NCI-H1105 treated with DMSO at 0.1 percent for 48 hours (cell line): ENCODE measurements at places on chromosomes 2 and 18.

- DNase-seq = peak; percentile 42
Measured at GRCh38 chr2:189751080-189751658, 11.4 kb downstream of the OSGEPL1 start.

DNA sequence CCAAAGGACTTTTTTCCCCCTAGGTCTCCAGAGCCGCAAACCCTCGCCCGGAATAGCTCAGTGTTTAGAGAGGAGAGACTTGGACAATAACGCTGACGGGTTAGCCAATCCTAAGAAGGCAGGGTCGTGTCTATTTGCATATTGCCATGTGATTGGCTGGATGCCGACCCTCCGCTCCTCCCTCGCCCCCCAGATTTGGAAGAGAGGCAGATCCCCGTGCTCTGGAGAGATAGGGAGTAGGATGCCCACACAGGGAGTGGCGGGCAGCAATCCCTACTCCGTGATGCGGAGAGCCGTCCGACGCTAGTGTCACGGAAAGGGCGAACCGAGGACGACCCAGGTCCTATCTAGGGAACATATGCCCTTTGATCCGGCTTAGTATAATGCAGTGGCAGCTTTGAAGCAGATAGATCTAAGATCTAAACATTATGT is 1.4 kb downstream of the WNT6 start:
- no peak for DNase-seq

GRCh38 chr2:154709215-154709614 is 10.7 kb downstream of the KCNJ3 start:
- no peak for DNase-seq

DNA sequence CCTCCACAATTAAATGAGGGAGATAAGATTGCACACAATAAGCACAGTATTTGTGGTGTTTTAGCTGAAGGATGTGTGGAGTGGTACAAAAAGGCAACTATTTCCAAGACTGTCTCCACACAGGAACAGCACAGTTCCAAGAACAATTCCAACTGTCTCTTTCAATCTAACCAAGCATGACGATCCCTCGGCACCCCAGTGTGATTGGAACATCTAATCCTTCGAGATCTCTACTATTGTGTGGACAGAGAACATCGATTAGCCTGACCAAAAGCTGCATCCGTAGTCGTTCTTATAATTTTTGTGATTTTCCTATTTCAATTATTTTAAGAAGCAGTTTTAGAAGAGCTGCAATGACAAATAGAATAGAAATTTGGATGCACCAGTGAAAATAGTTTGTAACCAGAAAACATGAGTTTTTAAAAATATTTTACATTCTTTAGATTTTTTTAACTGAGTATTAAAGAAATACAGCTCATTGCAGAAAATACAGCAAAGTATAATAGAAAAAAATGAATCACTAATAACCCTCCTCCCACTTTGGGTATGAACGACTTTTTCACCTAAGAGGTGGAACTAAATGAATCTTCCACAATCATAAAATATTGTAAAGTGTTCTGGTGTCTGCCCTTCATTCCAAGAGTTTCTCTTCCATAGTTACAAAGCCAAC is 76.4 kb upstream of the CABLES1 start:
- DNase-seq = no peak

GRCh38 chr18:36460854-36461253 is 163.3 kb downstream of the FHOD3 start:
- no peak for DNase-seq

GRCh38 chr2:97267411-97268074 is 154.6 kb downstream of the ANKRD36 start:
- DNase-seq = no peak

GRCh38 chr18:23178661-23179081 is 43.4 kb downstream of the CABLES1 start:
- DNase-seq = peak; percentile 55

- no peak for DNase-seq
Measured at GRCh38 chr2:118761771-118762170, 85.7 kb downstream of the EN1 start.

DNA sequence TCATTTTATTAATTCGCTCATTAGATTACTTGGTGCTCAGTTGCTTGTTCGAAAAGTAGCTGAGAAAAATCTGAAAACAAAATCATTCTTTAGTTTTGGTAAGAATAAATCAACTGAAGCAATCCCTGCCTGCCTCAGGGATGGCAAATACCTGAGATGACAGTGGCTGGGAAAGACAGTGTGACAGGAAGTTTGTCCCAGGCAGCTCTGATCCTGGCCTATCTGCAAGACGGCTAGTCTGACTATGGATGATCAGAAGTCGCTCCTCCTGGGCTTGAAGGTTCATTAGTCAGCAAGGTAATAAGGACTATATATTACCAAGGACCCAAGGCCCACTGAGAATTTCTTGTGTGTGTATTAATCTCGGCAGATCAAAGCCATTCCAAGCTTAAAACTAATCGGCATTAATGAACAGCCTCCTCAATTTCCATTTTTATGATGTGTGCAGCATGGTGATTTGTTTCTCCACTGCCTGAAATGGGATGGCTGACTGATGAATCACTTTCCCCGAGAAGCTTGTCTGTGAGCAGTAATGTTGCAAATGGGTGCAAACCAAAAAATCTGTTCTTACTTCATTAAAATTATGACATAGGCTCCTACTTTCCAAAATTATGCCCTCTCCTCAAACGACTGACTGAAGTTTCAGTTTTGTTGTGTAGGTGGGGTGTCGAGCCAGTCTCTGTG is 199.9 kb downstream of the ACTR3 start:
- no peak for DNase-seq

- DNase-seq = no peak
Measured at GRCh38 chr18:10518595-10519255, 7.1 kb upstream of the NAPG start.

GRCh38 chr2:240711701-240712100 is 20.0 kb downstream of the AQP12A start:
- DNase-seq = no peak

- DNase-seq = no peak
Measured at GRCh38 chr2:28411166-28411755, 18.6 kb downstream of the FOSL2 start.

DNA sequence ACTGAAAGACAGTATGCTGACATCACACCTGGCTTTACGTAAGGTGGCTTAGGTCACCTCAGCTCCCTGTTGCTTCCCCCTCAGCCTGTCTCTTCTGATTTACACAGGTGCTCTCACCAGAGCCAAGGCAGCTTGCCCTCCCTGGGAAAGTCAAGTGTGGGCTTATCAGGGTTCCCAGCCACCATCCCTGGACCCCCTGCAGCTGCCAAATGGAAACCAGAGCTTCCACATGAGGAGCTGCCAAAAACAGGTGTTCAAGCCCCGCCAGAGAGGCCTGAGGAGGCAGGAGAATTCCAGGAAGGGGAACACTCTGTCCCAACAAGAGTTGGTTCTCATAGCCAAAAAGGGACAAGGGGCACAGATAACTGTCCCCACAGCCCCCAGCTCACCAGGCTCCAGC is 266.7 kb downstream of the ATAD2B start:
- no peak for DNase-seq

- no peak for DNase-seq
Measured at GRCh38 chr2:68812251-68812650, 58.9 kb downstream of the BMP10 start.

DNA sequence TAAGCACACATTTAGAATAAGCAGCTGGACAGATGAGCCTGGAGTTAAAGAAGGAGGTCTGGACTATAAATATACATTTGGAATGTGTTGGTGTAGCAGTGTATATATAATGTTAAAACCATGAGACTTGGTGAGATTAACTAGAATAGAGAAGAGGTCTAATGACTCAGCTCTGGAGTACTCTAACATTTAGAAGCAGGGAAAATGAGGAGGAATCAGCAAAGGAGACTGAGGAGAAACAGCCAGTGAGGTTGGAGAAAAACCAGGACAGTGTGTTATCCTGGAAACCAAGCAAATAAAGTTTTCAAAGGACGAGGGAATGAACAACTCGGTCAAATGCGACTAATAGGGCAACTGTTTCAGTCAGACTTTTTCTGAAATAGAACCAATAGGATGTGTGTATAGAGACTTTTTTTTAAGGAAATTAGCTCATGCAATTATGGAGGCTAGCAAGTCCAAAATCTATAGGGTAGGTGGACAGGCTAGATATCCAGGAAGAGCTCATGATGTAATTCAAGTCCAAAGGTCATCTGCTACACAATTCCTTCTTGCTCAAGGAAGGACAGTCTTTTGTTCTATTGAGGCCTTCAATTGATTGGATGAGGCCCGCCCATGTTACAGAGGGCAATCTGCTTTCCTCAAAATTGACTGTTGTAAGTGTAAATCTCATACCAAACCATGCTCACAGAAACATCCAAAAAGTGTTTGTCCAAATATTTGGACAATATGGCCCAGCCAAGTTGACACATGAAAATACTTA is 10.8 kb upstream of the SESTD1 start:
- no peak for DNase-seq

DNA sequence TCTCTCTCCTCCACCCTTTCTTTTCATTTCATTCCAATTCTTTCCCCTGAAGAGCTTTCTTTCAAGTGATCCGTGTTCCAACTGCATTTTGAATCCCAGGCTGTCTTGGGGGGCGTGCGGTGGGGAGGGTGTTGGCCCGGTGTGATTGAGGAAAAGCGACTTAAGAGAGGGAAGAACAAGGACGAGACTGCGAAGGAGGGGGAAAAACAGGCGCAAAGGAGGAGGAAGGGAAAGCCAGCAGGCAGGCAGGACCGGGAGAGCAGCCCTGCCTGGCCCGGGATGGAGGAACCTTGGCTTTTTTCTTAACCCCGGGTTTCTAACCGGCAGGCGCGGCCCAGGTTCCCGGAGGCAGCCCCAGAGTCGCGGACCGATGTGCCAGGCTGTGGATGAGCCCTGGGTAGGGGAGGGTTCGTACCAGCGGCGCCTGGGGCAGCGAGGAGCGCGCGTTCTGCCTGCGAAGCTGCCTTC is 1.3 kb downstream of the ADCYAP1 start:
- no peak for DNase-seq

- DNase-seq = no peak
Measured at GRCh38 chr2:179677077-179677688, 184.2 kb downstream of the ZNF385B start.

DNA sequence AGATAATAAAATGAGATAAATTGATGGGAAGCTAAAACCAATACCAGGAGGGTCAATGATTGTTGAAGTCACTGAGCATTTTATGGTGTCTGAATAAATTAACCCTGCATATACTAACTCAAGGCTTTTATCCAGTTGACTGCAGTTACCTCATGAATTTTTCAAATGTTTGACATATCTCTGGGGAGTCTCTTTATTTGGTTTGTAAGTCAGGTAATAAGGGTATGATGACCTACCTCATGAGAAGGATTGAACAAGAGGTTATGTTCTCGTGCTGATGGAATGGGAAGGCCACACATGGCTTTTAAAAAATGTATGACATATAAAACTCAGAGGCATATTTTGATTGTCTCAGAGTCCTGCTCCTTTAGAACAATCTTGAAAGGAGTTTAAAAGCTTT is 237.6 kb downstream of the THSD7B start:
- no peak for DNase-seq

- DNase-seq = no peak
Measured at GRCh38 chr18:4400911-4401310, 54.2 kb downstream of the DLGAP1 start.

GRCh38 chr2:10387033-10387432 is 61.1 kb downstream of the ODC1 start:
- no peak for DNase-seq

GRCh38 chr2:71455741-71456569 is 2.6 kb downstream of the DYSF start:
- DNase-seq = no peak

DNA sequence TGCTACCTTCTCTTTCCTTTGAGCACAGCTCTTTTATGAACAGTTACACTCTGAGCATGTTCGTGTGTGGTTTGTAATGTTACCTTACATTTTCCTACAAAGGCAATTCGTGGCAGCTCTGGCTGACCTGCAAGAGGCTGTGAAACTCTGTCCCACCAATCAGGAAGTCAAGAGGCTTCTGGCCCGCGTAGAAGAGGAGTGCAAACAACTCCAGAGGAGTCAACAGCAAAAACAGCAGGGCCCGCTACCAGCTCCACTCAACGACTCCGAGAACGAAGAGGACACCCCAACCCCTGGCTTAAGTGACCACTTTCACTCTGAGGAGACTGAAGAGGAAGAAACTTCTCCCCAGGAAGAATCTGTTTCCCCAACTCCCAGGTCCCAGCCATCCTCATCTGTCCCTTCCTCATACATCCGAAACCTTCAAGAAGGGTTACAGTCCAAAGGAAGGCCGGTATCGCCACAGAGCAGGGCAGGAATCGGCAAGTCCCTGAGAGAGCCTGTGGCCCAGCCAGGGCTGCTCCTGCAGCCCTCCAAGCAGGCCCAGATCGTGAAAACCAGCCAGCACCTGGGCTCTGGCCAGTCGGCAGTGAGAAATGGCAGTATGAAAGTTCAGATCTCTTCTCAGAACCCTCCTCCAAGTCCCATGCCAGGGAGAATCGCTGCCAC is 56.9 kb downstream of the WDSUB1 start:
- no peak for DNase-seq

DNA sequence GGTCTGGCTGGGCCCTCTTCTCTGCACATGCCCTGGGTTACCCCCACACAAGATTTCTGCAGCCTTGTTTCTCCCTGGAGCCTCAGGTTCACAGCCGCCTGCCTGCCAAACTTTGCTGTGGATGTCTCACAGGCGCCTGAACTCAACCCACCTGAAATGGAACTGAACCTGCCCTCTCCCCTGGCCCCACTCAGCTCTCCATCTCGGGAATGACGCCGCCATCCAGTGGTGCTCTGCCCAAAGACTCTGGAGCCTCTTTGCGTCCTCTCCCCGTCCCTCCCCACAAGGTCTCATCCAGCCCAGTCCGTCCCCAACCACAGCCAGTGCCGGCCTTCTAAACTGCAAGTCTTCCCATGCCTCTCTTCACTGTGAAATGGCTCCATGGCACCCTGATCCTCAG is 29.1 kb downstream of the EMX1 start:
- DNase-seq = no peak

- DNase-seq = no peak
Measured at GRCh38 chr2:152507907-152508306, 172.9 kb downstream of the FMNL2 start.

- no peak for DNase-seq
Measured at GRCh38 chr2:205811387-205811786, 129.1 kb downstream of the NRP2 start.

- DNase-seq = no peak
Measured at GRCh38 chr2:214533541-214533940, 122.7 kb downstream of the VWC2L start.

GRCh38 chr2:23926290-23926749 is 603 bp downstream of the ATAD2B start:
- peak; percentile 46 for DNase-seq

DNA sequence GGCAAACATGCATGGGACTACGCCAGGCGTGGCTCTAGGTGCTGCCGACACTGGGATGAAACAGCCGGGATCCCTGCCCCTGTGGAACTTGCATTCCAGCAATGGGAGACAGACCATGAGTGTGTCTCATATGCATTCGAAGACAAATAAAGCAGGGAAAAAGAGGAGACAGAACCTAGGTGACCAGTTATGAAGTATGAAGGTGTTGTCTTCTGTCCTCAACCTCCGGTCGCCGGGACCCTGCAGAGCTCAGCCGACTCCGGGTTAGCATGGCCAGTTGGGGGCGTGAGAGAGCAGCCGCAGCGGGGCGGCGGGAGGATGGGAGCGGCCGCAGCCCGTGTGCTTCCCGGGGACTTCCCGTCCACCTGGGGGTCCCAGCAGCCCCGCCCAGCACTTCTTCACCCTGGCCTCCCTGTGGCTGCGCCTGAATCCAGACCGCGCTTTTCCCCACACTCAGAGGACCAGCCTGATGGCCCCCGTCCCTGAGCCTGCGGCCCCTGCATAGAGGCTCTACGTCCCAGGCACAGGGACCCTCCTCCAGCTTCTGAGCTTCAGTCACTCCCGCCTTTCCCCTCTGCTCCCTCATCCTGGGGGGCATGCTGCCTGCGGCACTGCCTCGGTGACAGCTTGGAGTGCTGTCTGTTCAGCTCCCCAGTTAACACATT is 11.4 kb downstream of the ID2 start:
- DNase-seq = no peak
